ENCODE measurements at places on chromosomes 7 and 10.

- DNase-seq = no peak
These were observed 30.0 kb upstream of the EIF5AL1 start for GRCh38 chr10:79482304-79482703.

GRCh38 chr10:108249940-108250339 is 1085.4 kb upstream of the SORCS1 start:
- peak; percentile 4 for DNase-seq

DNA sequence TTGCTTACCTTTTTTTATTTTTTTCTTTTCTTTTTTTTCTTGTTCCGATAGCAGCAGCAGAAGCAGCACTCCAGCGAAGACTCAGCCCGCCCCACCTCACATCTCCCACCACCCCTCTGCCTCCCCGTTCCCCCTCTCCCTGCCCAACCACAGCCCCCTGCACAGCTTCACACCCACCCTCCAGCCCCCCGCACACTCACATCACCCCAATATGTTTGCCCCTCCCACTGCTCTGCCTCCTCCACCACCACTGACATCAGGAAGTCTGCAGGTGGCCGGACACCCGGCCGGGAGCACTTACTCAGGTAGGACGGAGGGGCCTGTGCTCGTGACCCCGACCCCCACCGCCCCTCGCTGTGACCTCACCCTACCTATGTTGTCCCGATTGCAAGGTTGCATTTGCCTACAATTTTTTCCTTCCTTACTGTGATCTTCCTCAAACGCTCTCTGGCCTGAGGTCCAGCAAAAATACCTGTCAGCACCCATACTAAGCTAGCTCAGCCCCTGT is 367.2 kb upstream of the GALNT17 start:
- DNase-seq = no peak

DNA sequence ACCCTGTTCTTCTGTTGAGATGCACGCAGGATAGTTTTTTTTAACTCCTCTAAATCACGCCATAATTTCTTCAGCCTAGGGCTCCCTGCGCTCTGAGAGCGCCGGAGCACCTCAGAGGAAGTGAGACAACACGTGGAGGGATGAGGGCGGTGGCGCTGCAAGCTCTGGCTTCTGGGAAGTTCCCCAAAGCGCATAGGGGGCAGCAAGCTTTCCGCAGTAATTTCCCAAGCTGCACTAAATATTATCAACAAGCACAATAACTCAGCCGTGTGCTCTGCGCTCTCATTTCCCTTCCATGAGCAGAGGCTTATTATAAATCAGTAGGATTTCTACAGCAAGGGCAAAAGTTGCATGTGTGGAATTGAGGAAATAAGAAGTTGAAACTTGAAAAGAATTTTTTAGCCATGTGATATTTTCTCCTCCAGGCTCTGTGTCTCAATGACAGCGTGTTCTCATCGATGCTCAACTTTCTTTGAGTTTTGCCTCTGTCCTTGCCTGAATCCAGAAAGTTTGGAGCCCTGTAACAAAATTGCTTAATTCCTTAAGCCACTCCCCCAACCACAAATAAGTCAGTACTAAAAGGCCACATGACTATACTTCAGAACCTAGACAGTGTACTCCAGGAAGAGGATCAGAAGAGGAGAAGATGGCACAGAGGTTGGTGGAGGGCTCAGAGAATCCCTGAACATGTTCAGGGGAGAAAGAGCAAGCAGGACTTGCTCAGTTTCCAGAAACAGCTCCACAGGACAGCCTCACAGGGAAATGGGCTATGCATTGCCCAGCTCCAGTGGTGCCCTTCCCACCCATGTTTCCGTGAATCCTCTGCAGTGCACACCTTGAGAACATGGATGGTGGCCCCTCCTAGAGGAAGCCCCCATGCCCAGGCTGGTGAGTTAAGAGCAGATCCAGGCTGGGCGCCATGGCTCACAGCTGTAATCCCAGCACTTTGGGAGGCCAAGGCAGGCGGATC is 221.5 kb upstream of the GHITM start:
- DNase-seq = peak; percentile 26
